ENCODE measurements at places on chromosomes 4 and X.

DNA sequence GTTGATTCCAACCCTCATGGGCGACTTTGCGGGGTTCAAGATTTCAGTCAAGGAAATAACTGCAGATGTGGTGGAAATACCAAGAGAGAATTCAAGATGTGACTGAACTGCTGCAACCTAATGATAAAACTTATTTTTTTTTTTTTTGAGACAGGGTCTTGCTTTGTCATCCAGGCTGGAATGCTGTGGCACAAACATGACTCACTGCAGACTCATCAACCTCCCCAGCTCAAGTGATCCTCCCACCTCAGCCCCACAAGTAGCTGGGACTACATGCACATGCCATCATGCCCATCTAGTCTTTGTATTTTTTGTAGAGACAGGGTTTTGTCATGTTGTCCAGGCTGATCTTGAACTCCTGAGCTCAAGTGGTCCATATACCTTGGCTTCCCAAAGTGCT, 19.5 kb upstream of the WDFY3 start:
- DNase-seq, result no peak

GRCh38 chrX:46580613-46581012, 7.0 kb downstream of the CHST7 start:
- DNase-seq, result no peak

DNA sequence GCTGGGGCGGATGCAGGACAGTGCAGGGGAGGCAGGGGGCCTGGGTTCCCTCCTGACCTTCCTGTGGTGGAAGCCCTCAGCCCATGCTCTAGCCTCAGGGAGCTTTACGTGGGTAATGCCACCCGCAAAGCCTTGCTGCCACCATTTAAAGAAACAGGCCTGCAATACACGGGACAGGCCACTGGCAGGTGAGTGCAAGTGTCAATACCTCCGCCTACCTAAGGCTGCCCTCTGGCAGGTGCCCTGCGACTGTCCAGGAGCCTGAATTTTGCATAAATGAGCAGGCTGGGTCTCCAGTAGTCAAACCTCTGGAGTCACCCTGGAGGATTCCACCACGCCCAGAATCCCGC, 5.9 kb downstream of the CRMP1 start:
- DNase-seq, result no peak

- DNase-seq, result no peak
These were observed 61.1 kb upstream of the MTM1 start for GRCh38 chrX:150507251-150507856.

GRCh38 chr4:7359400-7360062, 75.2 kb downstream of the PSAPL1 start:
- DNase-seq, result no peak

GRCh38 chr4:38751341-38752010, 31.3 kb downstream of the TLR10 start:
- DNase-seq, result no peak

GRCh38 chr4:74038086-74038424, 434 bp downstream of the CXCL3 start:
- DNase-seq, result no peak

DNA sequence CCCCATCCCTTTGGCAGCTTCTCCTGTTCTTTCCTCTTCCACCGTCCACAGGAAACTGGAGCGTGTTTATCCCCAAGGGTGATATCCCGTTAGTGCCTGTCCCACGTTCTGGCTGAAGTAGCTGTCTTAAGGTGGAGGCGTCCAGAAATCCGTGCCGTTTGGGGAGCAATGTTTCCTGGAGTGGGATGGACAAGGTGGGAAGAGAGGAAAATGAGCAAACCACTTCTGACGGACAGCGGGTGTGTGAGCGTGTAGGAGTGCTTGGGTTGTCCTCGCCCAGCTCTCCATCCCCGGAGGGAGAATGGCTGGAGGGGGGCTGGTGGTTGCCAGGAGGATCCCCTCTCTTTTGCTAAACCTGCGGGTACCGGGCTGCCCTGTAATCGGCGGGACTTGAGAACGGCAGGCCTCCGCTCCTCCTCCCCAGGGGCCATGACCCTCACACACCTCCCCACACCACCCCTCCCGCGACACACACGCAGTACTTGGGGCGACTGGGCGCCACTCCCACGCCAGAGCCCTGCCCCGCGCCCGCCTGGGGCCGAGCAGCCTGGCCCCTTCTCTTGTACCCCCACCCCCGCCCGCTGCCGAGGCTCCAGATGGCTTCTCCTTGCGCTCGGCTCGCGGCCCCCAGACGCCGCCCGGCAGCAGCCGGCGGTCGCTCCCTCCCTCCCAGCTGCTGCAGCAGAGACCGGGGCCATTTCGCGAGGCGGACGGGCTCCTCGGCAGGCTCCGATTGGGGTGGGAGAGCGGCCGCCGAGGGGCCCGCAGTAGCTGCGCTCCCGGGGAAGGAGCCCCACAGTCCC, 13.9 kb upstream of the PRDM8 start:
- DNase-seq, result no peak

DNA sequence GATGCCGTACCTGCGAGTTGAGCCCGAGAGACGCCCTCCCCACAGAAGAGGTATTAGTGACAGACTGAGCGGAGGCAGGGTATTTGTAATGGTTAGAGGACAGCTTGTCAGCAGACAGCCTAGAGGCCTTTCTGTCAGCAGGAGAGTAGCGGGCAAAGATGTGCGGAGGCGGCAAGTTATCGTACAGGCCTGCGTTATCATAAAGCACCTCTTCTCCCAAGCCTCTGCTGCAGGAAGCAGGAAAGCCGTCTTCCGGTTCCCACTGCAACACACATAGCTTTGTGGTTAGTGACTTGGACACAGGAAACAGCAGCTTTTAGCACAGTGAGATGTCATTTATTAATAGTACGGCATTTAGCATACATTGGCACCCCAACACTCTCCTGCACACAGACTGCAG, 158.3 kb downstream of the AFAP1 start:
- no peak for DNase-seq
